Stimulated activated CD4-positive, alpha-beta T cell treated with anti-CD3 and anti-CD28 coated beads, Interleukin-1b, Interleukin-23, amount 100 ng/mL, for 4 hours (primary cell): ENCODE measurements at places on chromosomes 2 and 18.

DNA sequence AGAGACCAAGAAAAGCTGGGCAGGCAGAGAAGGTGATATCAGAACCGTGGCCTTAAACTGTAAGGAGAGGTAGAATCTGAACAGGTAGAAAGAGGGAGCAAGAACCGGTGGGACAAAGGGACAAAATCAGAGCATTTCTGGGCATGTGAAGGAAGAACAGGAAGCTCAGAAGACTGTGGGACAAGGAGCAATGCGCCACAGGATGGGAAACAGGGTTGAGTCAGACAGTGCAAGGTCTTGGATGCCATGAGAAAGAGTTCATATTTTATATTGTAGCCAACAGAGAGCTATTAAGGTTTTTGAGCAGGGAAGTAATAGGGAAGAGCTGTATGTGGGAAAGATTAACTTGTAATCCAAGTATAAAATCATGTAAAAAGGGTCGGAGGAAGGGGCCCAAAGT, 106.4 kb upstream of the UGP2 start:
- DNase-seq = no peak

DNA sequence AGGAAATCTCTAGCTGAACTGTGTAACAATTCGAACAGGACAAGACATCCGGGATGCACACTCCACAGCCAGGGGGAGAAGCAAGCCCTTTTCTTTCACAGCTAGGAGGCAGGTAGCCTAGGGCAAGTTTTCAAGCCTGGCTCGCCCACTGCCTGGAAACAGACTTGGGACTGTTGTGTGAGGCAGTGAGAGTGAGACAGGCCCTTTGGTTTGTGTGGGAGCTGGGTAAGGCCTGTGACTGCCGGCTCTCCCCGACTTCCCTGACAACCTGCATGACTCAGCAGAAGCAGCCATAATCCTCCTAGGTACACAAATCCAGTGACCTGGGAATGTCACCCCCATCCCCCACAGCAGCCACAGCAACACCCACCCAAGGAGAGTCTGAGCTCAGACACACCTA, 179.7 kb downstream of the WDPCP start:
- DNase-seq = no peak

GRCh38 chr2:9366026-9366425, 57.3 kb downstream of the ITGB1BP1 start:
- no peak for DNase-seq

DNA sequence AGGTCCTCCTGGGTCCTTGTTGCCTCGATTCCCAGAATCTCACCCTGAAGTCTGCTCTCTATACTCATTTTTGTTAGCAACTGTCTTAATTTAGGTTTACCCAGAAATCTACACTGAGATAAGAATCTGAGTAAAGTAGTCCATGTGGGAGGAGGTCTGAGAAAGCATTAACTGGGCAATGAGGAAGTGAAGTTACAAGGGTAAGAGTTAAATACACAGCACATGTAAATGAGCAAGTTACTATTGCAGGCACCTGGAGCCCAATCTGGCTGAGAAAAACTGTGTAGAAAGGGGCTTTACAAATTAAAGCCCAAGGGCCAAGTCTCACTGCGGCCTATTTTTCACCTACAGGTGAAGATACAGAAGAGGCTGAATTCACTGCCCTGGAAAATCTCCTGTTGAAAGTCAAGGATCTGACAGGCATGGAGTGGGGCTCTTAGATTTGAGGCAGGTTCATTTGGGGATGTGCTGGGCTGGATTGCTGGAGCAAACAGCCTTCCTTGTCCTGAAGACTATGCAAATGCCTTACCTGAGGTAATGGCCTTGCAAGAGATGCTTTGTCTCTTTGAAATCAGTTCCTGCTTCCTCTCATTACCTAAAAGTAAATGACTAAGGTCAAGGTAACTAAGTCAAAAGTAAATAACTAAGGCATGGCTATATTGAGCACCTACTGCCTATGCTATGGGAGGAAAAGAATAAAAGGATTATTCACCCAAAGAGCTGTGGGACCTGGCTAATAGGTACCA, 84.4 kb upstream of the DYNAP start:
- no peak for DNase-seq

- no peak for DNase-seq
Measured at GRCh38 chr18:31419457-31419932, 28.0 kb upstream of the DSG3 start.

DNA sequence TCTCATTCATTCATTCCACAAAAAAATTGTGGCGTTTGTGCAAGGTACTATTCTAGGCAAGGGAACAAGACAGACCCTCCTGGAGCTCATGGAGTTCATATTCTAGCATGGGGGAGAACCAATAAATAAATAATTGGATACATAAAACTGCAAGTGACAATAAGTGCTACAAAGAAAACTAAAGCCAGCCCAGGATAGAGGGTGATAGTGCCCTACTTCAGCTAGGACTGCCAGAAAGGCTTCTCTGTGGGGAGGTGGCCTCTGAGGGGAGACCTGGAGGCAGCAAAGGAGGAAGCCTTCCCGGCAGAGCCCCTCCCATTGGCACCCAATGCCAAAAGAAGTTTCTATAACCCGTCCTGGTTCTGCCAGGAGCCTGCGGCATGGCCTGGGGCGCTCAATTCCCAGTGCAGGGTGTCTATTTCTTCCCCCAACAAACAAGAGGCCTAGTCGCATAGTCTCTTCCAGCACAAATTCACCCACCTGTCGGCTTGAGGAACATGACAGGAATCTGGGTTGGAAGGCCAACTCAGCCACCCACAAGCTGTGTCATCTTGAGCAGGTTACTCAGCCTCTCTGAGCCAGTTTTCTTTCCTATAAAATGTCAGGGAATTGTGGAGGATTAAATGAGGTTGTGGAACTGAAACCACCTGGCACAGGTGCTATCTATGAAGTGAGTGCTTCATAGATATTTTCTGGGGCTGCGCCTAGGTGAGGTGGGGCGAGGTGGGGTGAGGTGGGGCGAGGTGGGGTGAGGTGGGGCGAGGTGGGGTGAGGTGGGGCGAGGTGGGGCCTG, 94.3 kb downstream of the ZFP36L2 start:
- no peak for DNase-seq

DNA sequence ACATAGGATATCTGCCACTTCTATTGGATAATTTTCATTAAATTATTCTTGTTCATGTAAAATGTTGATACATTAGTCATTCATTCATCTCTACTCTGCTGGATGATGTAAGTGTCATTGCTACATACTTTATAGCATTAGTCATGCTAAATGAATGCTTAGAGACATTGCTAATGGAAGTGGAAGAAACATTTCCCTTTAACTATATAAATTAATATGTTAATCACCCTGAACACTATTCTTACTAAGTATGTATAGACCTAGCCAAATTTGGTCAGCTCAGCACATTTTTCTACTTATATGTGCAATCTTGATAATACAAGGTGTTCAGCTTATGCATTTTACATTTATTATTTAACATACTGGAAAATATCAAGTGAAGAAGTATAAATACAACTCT, 160.2 kb downstream of the DPP4 start:
- DNase-seq = no peak

GRCh38 chr2:96558061-96558460, 21.5 kb downstream of the ARID5A start:
- no peak for DNase-seq

GRCh38 chr2:17626986-17627385, 86.5 kb downstream of the VSNL1 start:
- no peak for DNase-seq

GRCh38 chr2:220226076-220226475, 598.6 kb downstream of the SLC4A3 start:
- DNase-seq = no peak

- DNase-seq = no peak
Measured at GRCh38 chr2:11805024-11805423, 58.6 kb downstream of the LPIN1 start.

DNA sequence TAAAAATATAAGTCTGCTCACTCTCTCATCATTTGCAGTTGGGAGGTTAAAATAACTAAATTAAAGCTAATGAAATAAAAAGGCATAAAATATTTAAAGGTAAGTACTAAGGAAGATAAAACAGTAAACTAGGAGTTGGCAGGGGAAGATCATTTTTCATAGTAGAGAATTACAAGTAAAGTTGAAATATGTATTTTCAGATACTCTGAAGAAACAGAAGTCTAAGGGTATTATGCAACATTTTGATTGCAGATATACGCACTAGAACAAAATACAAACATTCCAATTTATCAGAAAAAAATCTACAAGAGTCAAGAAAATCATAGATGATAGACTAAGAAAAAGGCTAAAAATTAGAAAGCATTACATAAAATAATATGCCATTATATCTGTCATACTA, 167.6 kb upstream of the CTAGE1 start:
- DNase-seq = no peak

DNA sequence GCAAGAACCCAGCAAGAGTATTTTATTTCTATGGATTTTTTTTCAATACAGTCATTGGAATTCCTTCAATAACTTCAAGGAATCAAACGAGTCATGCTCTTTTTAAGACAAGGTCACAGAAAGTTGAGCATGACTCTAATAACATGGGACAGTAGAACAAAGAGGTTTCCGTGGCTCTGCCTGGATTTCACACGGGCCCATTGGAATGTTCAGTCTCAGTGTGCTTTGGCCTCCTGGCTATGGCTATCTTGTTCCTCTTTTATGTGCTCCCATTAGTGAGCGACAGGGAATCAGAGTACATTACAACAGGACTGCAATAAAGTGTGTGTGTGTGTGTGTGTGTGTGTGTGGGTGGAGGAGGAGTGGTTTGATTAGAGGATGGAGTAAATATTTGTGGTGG, 312.4 kb downstream of the DCC start:
- DNase-seq = no peak

DNA sequence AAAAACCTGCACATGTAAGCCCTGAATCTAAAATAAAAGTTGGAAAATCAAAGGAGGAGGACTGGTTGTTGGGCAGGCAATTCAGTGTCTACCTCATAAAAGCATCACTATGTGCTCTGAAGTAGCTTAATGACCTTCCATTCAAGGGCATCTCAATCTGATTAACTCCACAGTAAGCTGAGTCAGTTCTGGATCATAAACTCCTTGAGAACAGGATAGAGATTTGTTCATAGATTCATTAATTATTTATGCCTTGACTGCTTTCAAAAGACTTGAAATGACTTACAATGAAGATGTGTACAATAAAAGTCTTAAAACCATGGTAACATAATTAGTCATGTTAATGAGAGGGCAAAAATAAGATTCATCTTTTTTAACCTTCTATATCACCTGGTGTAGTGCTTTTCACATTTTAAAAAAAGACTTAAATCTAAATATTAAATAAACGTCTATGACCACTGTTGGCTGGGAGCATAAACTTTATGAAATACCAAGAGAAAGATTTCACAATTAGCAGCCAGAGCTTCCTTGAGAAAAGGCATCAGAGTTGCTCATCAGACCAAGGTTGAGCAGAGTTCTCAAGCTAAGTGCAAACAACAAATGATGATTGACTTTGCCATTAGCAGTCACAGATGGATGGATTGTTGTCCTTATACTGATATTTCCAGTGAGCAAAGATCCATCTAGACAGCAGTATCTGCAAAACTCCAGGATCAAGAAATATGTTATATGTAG, 237.3 kb upstream of the THUMPD2 start:
- no peak for DNase-seq

- no peak for DNase-seq
Measured at GRCh38 chr2:232073699-232074098, 112.2 kb downstream of the DIS3L2 start.

GRCh38 chr18:7684966-7685365, 117.8 kb downstream of the PTPRM start:
- DNase-seq = no peak

DNA sequence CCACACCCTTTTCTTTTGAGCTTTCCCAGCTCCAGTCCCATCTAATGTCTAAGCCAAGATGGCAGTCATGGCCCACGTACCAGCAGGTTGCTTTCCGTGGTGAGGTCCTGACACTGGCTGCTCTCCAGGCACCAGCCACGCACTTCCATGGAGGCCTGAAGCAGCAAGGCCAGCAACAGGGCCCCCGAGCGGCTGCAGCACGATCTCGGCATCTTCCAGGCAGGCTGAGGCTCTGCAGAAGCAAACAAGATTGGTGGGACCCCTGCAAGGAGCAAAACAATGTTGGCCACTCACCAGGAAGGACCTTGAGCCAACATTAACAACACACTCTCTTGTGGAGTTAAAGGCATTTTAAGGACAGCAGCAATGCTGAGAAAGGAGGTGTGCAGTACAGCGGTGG, 3.8 kb downstream of the POMC start:
- DNase-seq = no peak

- no peak for DNase-seq
Measured at GRCh38 chr2:99708231-99708630, 218.4 kb upstream of the REV1 start.

GRCh38 chr2:154640000-154640399, 58.5 kb upstream of the KCNJ3 start:
- DNase-seq = no peak

- no peak for DNase-seq
Measured at GRCh38 chr2:44778221-44778654, 163.3 kb upstream of the SIX3 start.

GRCh38 chr2:38512211-38512610, 90.5 kb downstream of the HNRNPLL start:
- no peak for DNase-seq

DNA sequence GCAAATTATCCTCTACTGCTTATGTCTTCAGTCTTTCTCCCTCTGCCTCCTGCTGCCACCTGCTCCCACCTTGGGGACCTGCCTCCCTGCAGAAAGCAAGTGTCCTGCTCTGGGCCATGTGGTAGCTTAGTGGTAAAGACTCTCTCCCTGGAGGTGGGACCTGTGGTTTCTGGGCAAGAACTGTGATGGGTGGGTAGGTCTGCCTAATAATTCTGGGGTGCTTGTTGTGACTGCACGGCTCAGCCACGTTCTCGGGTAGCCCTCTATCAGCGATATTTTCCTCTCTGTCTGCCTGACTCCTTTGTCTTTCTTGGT, 16.4 kb upstream of the CD28 start:
- DNase-seq = no peak

- no peak for DNase-seq
Measured at GRCh38 chr2:174660984-174661675, 63.5 kb upstream of the WIPF1 start.

DNA sequence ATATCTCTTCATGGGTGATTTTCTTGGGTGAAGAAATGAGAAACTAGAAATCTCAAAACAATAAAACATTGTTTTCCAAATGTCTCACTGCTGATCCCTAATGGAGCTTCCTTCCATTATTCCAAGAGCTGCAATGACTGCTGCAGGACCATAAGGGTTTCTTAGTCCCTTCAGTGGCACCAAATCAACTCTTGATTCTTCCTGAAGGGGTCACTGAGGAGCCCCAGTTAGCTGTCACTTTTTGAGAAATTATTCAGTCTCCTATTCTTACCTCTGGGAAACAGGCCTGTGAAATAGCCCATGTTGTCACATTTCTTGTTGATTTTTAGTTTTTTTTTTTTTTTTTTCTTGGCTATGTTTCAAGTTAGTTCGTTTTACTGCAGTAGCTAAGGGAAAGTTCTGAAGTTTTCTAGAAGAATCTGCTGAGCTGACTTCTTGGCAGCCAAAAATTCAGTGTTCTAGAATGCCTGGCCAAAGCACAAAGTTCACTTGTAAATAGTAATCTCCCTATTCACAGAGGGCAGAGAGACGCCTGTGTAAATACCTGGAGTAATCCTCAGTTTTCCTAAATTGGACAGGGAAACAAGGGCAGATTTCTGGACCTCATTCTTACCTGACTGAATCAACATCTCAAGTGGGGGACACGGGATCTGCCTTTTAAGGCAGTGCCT, 480.0 kb downstream of the RIT2 start:
- no peak for DNase-seq
